Liver (tissue), 10 donors: ENCODE measurements at places on chromosomes 1 and 21. TPM values are rescaled to one million over a fixed set of nuclear protein-coding genes. Genes with fewer than 3 reads are reported as not detected.

CD53 gene
- polyA plus RNA-seq: 18.4 TPM

GIPC2 gene
- 3.7 TPM for polyA plus RNA-seq

KCNA2 gene
- not detected for polyA plus RNA-seq

GRCh38 chr1:180197231-180197630 is 32.8 kb upstream of the LHX4 start:
- no peak for DNase-seq

DNA sequence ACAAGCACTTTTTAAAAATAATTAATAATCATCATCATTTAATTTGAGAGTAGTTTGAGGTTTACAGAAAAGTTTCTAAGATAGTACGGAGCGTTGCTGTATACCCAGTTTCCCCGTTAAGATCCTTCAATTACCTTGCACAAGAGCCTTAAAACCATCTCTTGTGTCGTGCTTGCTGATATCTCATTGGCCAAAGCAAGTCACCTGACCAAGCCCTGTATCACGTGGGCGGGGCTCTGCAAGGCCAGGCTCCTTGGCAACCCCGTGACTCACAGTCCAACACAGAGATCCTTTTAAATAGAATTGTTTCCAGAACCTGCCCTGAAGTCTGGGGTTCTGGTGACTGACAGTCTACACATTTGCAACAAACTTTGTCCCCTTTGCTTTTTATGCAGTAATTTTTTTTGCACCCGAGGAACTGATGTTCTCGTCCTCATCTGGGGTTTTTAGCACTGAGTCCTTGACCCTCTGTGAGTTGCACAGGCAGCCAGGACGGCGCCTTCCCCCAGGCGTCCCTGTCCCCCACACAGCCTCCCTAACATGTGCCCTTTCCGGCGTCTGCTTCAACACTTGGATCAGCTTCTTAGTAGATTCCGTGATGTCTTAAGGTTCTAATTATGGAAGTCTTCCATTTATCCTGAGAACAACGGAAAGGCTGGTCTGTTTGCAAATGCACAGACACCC is 183.3 kb upstream of the TMEM51 start:
- no peak for DNase-seq
